ENCODE measurements at places on chromosomes 2 and 18.

- DNase-seq, result no peak
These were observed 144.6 kb upstream of the SETBP1 start for GRCh38 chr18:44536046-44536445.

- DNase-seq, result no peak
These were observed 59.0 kb downstream of the MOGAT1 start for GRCh38 chr2:222730366-222730999.

GRCh38 chr2:152452256-152452973, 117.4 kb downstream of the FMNL2 start:
- no peak for DNase-seq

GRCh38 chr2:25821225-25822056, 56.8 kb downstream of the ASXL2 start:
- DNase-seq, result no peak

DNA sequence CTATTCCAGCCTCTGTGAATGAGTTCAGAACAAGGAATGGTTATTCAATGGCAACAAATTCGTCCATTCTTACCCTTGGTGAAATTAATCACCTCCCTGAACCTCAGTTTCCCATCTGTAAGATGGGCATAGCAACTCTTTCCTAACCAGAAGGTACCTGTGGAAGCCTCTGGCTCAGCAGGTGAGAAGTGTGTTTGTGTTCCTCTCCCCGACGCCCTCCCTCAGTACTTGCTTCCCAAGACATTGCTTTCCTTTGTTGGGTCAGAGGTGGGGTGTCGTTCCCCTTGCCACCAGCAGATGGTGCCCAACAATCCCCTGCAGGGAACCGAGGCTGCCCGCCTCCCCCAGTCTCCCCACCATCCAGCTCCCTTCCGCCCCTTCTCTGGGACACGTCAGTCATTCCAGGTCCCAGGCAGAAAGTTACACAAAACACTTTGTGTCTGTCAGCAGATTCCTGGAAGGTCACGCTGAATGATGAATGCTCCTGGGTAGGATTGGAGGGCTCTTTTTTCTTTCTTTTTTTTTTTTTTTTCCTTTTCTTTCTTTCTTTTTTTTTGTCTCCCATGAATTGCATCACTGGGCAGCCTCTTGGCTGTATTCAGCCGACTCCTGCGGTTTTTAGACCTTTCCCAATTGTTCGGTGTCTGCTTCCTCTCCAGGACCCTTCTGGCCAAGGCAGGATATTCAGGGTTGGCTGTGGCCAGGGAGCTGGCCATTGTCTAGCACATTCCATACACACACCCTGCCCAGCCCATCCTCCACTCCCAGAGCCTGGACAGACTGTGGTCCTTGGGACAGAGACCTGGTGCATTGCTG, 117.3 kb downstream of the LPIN1 start:
- peak; percentile 36 for DNase-seq

GRCh38 chr18:55543130-55543704, 44.8 kb downstream of the TCF4 start:
- no peak for DNase-seq

- DNase-seq, result no peak
These were observed 1.8 kb downstream of the ONECUT2 start for GRCh38 chr18:57436965-57437333.

DNA sequence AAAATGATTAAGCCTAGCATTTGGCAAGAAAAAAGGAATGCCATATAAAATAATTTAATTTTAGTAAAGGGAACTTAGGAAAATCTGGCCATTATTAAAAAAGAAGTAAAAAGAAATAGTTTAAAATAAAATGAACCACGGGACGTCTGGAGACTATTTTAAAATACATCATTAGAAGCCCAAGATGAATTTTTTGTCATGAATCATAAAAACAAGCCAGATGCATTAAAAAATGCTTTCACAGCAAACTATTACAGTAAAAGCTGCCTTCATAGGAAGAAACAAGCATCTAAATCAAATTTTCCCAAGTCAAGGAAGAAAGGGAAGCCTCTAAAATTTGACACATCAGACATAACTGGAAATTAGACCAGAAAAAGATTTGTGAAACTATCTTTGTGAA, 33.0 kb downstream of the COL5A2 start:
- DNase-seq, result no peak

DNA sequence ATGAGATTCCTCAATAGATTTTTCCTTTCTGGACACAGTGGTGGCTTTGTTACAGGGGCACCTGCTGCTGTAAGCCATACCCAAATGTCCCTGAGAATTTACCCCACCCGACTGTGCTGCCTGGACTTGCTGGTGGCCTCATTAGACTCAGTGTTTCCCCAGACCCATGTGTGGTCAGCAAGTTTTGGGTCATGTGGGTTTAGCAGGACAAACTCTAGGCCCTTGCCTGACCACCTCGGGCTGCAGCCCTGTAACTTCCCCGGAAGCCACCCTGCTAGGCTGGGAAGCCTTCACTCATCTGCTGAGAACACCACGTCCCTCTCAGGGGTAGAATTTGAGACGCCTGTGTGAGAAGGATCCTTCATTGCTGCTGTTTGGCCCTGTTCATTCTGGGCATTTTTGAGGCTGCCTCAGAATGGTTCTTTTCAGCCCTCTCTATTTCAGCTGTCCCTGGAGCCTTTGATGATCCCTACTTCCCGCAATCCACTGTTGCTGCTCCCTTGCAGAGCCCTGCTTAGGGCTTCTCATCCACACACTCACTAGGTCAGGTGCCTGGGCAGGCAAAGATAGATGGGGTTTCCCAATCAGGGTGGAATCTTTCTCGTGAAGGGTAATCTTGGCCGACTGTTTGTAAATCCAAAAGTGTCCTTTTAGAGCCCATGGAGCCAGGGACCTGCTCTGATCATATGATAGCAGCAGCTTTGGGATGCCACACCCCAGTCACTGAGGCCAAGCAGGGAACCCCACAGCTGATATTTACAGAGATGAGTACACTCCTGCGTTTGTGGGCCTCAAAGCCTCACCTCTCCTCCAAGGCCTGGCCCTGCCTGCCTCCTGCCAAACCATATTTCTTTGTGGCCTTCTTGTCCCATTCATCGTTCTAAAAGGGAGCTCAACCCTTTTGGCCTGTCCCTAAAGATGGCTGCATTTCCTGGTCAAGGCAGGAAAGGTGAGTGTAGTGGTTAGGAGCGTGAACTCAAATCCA, 6.7 kb downstream of the EHD3 start:
- no peak for DNase-seq

DNA sequence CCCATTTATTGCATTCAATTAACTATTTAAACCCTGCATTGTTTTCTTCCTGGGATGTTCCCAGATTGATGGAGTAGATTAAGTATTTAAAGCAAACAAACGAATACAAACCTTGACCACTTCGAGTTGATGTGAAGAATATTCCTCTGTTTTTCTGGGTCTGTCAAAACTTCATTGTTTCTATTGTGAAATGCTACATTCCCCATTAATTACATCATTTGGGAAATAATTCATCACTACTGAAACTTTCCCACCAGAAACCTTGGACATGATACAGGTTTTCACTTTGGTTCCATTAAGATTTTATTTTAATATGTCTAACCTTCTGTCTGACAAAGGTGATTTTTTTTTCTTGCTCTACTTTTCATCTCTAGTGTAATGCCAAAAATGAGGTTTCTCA, 365.1 kb upstream of the ETAA1 start:
- DNase-seq, result no peak

DNA sequence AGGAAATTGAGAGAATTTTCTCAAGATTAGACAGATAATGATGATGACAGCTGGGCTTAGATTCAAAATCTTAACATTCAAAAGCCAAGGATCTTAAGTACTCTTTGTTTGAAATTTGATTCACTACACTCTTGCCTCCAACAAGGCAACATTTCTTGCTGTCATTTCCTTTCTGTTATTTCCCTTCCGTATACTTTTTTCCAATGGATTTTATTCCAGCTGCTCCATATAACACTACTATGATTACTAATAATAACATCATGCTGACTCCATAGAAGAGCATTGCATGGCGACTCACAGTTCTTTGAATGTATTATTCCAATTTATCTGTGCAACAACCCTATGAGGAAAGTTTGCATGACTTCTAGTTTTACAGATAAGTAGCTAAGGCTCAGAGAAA, 33.9 kb upstream of the CCDC102B start:
- DNase-seq, result no peak

- no peak for DNase-seq
These were observed 28.9 kb upstream of the PPM1B start for GRCh38 chr2:44139741-44140140.

DNA sequence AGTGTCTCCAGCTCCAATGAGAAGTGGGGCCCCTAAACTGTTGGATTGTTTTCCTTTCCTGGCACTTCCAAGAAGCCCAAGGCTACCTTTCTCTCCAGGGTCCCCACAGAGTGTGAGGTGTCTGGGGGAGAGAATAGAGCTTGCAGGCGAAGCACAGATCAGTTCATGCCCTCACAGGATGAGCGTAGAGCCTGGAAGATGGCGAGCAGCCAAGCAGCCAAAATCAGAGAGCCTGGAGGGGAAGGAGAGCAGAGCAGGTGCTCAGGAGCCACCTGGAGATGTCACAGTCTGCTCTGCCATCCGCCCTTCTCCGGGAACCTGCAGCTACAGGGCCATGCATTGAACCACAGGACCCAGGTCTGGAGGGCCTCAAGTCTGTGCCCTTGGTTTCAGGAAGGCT, 54.7 kb upstream of the TCF7L1 start:
- no peak for DNase-seq

GRCh38 chr2:118249531-118249930, 161.3 kb downstream of the INSIG2 start:
- no peak for DNase-seq

- no peak for DNase-seq
These were observed 51.9 kb upstream of the RMDN2 start for GRCh38 chr2:37873229-37873628.

DNA sequence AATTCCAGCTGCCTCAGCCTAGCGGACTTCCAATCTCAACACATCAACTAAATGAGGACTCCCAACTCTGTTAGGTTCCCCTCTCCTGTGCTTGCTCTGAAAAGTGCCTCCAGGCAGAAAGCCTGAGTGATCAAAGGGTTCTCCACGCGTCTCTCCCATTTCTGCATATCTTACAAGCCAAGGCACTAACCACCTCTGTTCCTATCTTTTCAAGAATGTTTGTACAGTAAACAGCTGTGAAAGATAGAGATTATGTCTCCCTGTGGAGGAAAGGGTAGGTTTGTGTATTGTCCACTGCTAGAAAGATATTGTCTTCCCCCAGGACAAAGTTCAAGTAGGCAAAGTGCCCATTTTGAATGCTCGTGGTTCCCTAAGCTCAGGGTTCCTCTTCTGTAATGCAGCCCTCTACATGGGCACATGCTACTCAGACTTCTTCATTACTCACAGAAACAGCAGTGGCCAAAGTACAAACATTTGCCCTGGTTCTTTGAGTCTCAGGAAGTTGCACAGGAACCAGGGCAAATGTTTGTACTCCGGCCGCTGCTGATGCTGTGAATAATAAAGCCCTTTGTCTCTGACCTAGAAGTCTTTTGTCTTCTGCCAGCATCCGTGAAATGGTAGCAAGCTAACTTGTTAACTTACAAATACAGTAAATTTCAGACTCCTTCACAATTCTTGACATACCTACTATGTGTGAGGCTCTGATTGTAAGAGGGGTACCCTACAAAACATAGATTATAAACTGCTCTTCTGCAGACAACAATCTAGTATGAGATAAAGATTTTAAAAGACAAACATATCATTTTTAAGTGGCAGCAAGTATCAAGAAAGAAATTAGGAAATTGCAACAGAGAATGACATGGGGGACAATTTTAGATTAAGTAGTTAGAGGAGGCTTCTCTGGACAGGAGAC, 44.5 kb downstream of the PKDCC start:
- DNase-seq, result no peak

- no peak for DNase-seq
These were observed 10.6 kb downstream of the HTRA2 start for GRCh38 chr2:74540291-74540690.

DNA sequence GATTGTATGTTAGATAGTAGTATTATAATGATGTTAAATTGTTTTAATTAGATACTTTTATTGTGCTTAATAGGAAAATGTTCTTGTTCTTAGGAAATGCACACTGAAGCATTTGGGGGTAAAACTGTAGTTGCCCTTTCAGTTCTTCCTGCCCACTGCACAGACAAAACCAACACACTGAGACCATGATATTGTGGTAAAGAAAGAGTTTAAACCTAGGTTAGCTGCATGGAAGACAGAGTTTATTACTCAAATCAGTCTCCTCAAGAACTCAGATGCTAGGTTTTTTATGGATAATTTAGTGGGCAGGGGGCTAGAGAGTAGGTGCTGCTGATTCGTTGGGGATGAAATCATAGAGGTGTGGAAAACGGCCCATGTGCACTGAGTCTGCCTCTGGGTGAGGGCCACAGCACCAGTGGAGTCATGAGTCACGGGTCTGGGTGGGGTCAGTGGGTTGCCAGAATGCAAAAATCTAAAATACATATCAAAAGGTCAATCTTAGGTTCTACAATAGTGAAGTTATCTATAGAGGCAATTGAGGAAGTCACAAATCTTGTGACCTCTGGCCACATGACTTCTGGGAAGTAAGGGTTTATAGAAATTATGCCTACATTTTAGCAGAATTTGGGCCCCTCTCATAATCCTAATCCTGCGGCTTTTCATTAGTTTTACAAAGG, 283.4 kb upstream of the FBXO11 start:
- no peak for DNase-seq

GRCh38 chr2:120656273-120656950, 79.3 kb upstream of the GLI2 start:
- no peak for DNase-seq

DNA sequence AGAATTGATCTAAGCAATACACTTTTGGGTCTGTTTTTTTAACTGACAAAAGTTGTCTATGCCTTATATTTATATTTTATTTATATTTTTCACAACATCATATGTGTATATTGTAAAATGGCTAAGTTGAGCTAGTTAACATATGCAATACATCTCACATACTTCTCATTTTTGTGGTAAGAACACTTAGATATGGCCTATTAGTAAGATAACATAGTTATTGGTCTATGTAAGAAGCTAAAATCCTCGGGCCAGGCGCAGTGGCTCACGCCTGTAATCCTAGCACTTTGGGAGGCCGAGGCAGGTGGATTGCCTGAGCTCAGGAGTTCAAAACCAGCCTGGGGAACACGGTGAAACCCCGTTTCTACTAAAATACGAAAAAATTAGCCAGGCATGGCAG, 275.6 kb upstream of the ID2 start:
- no peak for DNase-seq

All from stimulated activated CD8-positive, alpha-beta memory T cell treated with anti-CD3 and anti-CD28 coated beads, Interleukin-15, amount 100 ng/mL, for 4 hours (primary cell).